NCI-H69 (cell line): ENCODE measurements at places on chromosomes 1 and 21.

DNA sequence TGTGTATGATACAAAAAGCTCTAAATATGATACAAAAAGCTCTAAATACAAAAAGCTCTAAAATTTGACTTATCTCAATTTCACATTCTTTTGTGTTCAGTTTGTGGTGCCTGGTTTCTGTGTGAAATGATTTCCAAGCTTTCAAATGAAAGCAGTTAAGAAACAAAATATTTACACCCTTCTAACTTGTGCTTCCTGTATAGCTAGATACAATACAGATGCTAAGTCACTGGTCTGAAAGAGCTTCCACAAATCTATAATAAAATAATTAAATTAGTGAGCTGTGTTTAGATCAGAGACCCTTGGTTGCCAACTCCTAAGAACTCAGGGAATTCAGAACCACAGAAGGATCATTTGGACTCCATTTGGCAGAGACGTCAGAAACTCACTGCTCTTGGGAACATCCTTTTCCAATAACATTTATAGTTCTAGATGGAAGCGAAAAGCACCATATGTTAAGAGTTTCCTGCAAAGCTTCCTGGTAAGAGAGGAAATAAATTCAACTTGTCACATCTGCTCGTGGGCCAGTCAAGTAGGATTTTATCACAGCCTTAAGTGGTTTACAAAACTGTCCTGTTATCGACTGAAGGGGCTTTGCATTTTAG, 1079.1 kb downstream of the ADGRL2 start:
- no peak for DNase-seq

- DNase-seq: no peak
Measured at GRCh38 chr1:202198366-202198724, 4.7 kb downstream of the LGR6 start.

DNA sequence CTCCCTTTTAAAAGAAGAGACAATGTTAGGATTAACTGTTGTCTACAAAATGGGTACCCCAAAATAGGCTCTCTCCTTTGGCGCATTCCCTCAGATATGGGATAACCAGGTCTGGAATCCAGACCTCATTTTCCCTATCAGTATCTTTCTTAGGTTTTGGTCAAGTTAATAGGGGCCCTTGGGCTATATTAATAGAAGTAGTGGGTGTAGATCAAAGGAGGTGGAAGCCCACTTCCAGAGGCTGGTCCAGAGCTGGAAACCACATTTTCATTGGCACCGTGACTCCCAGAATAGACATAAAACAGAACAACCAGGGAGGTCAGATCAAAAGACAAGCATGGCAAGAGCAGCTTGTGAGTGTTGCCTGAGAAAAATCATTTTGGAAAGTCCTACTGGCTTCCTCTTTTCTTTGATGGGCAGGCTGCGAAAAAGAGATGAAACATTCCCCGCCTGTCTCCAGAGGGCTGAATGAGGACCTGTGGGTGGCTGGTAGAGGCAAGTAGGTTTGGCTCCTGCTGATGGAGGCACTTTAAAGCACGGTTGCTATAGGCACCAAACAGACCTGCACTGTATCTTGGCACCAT, 25.8 kb upstream of the KIF21B start:
- no peak for DNase-seq

DNA sequence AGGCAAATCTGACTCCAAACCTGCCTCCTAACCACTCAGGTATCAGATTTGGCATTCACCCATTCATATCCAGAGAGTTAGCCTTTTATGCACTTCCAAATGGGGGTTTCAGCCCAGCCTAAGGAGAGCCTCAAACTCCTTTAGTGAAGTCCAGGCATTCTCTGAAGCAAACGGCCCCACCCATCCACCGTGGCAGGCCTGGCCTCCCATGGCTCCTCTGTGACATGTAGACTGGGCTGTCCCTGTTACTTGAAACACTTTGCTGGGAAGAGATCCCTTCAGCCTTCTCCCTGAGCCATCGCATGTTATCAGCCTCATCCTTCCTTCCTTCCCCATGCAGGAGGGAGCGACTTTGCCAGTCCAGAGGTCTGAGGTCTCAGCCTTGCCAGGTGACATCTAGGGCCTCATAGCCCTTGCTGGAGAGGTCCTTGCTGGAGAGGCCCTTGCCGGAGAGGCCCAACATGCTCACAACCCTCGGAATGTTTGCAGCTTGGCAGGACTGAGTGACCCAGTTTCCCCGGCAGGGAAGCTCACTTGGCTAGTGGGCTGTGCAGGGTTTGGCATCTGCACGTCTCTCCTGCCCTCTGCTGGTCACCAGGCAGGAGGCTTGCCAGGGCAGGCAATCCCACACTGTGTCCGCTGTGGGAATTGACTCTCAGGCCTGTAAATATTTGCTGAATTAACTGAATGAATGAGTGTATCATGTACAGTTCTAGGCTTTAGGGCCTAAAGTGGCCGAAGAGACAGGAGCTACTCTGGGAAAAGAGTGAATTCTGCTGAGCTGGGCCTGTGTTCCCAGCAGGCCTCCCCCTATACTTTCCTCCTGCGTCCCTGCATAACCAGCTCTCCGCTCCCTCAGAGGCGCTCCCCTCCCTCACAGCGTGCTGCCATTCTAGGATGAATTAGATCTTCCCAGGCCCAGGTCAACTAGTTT, 26.7 kb upstream of the RBM15 start:
- DNase-seq: peak; percentile 73

DNA sequence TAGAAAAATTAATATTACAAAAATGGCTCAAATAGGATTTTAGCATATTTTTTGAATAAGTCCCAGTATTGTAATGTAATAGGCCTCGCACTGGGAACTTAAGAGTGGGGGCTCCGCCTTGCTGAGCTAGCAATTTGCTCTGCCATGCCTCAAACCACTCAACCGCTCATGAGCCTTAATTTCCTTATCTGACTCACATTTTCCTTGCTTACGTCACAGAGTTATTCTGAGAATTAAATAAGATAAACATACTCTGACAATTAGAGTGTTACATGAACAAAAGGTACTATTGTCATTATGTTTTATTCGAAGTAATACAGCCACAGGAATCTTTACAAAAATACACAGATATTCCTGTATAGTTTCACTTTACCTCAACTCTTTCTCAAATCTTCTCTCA, 108.1 kb downstream of the SLC44A5 start:
- no peak for DNase-seq

- DNase-seq: no peak
Measured at GRCh38 chr1:91569411-91570119, 68.9 kb downstream of the CDC7 start.

GRCh38 chr1:217871955-217872354, 240.8 kb downstream of the SPATA17 start:
- no peak for DNase-seq

- no peak for DNase-seq
Measured at GRCh38 chr1:81664341-81664740, 136.4 kb upstream of the ADGRL2 start.

GRCh38 chr1:39572379-39573096, 4.1 kb downstream of the PABPC4 start:
- DNase-seq: no peak

DNA sequence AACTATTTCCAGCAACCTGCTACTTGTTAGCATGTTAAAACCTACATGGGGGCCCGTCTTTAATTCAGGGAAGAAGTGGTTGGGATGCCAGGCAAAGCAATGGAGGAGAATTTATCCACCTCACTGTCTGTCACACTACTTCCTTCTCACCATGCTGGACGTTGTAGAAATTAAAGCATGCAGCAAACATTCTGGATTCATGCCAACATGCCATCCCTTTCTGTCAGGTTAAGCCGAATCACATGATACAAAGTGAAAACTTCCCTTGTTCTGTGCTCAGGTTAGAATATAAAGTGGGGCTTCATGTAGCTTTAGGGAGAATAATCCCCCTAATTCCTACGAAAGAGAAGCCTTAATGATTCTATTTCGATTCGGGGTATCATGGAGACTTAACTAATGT, 95.5 kb downstream of the ERG start:
- DNase-seq: no peak

GRCh38 chr1:113804421-113805255, 7.6 kb downstream of the RSBN1 start:
- DNase-seq: no peak

GRCh38 chr21:38544661-38545060, 46.4 kb upstream of the ERG start:
- no peak for DNase-seq

DNA sequence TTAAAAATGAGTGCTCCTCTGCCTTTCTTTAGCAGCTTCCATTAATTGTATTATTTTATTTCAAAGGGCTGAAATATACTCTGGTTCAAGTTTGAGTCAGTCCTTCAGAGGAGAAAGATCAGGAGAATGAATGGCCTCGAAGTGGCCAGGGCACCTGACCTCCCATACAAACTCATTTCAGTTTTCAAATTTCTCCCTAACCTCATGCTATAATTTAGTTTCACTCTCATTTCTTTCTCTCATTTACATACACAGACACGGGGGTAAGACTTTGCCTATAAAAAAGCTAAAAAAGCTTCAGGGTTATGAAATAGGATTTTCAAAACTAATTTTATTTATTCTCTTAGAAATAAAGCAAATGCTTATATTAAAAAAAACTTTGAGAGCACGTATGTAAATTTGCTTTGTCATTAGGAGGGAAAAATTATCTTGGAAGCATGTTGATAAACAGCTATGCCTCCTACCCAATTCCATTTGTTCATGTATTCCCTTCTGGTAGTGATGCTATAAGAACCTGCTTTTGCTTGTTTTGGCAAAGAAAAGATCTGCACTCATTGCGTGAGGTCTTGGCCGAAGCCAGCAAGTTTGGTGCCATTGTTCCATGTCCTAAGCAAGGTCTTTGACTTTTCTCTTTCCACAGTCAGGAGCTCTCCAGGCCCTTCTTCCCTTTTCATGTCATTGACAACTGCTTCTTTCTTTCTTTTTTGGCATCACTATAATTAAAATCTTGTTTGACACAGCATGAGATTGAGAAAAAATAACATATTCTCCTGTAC, 80.4 kb upstream of the LRRC53 start:
- DNase-seq: no peak

GRCh38 chr1:228517655-228518054, 30.5 kb downstream of the RNF187 start:
- DNase-seq: no peak

GRCh38 chr1:99177465-99177864, 86.8 kb upstream of the PLPPR4 start:
- DNase-seq: no peak

- DNase-seq: no peak
Measured at GRCh38 chr21:15624646-15625045, 105.1 kb upstream of the USP25 start.

DNA sequence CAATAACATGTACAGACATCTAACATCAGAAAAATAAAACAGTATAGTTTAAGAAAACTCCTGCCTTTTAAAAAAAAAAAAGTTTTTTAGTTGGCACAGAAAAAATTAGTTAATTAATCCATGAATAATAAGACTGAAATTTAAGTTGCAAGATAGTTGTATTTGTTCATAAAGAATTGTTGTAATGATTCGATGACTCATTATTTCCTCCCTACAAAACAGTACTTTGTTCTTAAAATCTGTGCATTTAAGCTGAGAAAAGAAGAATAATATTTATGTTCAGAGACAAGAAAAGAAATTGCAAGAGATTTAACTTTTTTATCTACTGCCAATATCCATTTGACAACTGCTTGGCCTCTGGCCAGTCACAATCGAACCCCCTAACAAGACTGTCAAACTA, 894.7 kb downstream of the ADGRL2 start:
- no peak for DNase-seq

GRCh38 chr1:158813164-158813563, 18.0 kb upstream of the MNDA start:
- no peak for DNase-seq

DNA sequence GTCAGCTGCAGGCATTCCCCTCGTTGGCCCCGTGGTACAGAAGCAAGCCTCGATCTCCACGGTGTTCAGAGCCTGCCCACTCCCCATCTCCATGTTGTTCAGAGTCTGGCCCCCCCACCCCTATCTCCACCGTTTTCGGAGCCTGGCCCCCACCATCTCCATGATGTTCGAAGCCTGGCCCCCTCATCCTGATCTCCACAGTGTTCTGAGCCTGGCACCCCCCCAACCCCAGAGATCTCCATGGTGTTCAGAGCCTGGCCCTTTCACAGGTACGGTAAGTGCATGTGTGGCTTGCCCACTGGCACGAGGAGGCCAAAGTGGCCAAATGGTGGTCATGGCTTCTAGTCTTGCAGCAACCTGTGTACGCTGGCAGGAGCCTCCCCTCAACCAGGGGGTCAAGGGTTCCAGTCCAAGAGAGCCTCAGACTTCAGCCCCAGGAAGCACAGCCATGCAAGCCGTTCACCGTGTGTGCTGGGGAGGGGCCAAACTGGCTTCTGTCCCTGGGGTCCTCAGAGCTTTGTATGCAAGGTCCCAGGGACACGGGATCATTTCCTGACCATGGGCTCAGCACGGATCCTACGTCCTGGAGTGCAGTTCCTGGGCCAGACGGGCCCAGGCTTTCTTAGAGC, 13.3 kb upstream of the PCBP3 start:
- DNase-seq: no peak

DNA sequence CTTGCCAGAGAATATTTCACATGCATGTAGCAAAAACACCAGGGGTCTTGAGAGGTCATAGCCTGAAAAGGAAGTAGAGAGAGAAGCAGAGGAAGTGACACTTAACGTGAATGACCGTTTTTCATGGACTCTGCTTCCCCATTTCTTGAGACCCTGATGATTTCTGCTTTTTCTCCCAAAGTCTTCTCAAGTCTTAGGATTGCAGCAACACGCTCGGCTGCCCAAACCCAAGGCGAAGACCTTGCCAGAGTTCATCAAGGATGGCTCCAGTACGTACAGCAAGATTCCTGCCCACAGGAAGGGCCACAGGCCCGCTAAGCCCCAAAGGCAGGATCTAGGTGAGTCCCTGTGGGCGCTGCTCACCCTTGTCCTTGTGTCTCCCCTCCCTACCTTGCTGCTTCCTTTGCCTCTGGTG, 12.8 kb downstream of the THEMIS2 start:
- no peak for DNase-seq

DNA sequence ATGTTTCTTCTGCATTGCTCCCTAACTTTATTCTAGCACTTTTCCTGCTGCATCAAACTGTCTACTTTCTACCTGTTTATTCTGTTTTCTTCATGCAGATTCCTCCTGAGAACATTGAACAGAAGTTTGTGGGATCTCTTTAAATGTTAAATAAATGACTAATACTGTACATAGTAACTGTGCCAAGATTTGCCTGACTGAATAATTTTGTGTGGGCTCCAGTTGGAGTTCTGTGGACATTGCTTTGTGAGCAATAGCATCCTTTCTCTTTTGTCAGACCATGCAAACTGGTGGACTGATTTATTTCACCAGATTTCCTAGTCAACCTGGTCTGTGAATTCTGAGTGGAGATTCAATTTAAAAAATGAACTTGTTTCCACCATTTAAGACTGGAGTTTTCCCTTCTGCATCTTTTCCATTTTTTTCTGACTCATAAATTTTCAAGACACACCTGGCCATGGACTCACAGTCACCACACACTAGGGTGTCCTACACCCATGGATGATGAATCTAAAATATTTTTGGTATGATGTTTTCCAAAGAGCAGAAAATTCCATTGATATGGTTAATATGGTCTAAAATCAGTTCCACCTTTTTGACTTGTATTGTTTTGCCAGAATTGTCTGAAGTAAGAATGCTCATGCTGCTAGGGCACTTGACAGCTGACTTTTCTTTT, 140.7 kb upstream of the SPAG17 start:
- no peak for DNase-seq

- DNase-seq: no peak
Measured at GRCh38 chr21:42545317-42545716, 31.7 kb downstream of the SLC37A1 start.

- DNase-seq: no peak
Measured at GRCh38 chr1:57784356-57784755, 360.5 kb upstream of the DAB1 start.
